Effector memory CD4-positive, alpha-beta T cell (primary cell): ENCODE measurements at places on chromosomes 16 and 17.

DNA sequence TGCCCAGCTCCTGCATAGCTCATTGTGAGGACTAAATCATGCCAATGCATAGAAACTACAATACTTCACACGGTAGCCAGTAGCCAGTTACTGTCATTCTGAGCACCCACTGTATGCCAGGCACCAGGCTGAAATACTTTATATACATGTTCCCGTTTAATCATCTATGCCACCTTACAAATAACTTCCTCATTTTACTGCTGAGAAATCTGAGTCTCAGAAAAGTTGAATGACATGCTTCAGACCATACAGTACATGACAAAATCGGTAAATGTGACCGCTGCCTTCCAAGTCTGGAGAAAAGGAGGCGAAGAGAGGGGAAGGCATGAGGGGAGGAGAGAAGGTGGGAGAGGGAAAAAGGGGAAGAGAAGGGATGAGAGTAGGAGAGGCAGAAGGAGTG is 9.2 kb upstream of the TLCD3B start:
- no peak for DNase-seq

GRCh38 chr17:73861543-73861942 is 217.3 kb upstream of the SDK2 start:
- no peak for DNase-seq

DNA sequence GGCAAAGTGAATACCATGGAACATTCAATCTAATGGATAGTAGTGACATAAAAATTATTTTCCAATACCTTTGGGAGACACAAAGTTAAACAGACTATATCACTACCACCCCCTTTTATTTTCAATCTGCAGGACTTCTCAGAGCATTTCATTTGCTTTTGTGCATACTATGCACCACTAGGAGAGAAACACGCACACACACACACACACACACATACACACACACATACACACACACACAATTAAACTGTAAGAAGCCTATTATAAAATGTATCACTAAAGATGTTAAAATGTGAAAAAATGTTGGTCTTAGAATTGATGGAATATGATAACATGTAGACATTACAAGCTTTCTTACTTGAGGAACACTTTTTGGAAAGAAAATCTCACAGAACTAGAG is 331.4 kb downstream of the CA10 start:
- DNase-seq, result no peak

DNA sequence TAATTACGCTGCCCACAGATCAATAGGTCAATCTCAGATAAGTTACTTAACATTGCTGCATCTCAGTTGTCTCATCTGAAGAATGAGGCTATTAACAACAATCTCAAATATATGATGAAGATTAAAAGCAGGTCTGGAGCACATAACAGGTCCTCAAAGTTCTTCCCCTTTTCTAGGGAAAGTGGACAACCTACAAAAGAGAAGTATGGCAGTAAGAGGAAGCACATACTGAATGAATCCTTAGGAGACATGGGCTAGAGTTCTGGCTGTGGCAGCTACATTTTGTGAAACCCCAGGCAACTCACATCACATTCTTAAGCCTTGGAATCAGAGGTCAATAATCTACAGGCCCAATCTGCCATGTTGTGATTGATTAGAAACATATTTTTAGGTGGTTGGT is 180.6 kb downstream of the PCTP start:
- no peak for DNase-seq

- no peak for DNase-seq
Observed at GRCh38 chr17:50708050-50709000, 611 bp upstream of the ANKRD40 start.

- no peak for DNase-seq
Observed at GRCh38 chr17:15334266-15334665, 7.1 kb downstream of the TEKT3 start.

DNA sequence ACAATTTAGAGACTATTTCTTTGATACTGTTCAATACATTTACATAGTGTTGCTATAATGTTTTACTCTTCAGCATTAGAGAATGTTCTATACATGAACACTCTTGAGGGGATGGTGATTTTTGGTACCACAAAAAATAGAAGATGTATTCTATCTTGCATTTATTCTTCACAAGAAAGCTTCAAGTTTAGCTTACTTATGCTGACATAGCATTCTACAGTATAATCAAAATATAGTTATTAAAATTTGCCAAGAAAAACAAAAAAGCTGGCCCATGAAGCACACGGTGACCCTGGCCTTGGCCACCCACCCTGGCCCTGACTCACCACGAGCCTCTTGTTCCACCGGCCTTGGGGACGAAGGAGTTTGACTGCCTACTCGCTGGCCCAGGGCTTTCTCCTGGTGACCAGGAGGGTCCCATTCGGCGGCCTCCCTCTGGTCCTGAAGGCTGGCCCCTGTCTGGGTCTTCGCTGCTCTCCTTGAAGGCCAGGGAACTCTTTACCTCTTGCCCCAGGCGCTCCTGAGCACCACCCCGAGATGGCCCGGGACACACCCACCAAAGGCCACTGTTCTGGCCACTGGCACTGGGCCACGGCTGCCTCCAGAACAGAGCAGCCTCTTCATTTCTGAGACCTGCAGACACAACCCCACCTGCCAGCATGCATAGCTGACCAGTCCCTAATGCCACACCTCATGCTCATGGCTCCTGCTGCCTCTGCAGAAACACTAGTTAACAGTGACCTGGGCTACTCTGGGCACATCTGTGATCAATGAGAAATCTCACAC is 22.5 kb upstream of the ICAM2 start:
- no peak for DNase-seq

DNA sequence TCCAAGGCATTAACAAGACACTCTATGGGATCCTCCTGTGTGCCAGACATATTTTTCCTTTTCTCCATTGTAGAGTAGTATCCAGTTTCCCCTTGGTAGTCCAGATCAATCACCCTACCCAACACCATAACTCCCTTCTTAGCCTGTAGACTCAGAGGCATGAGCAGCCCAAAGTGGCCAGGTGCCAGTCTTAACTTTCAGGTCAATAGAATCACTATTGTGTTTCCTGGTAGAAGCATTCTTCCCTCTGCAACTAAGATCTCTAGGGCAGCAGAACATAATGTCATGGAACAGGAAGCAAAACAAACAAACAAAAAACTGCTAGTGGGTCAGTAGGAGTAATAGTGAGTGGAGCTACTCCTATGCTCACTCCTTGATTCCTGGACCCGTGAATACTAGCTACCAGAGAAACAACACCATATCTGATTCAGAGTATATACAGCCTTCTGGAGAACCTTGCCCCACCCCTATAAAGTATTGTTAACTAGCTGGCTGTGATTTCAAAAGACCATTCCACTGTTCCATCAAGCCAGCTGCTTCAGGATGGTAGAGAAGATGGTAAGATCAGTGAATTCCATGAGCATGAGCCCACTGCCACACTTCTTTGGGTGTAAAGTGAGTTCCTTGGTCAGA is 11.2 kb upstream of the CLEC19A start:
- no peak for DNase-seq

GRCh38 chr17:58060596-58061191 is 22.5 kb upstream of the DYNLL2 start:
- DNase-seq, result no peak
